ENCODE measurements at places on chromosomes 1 and 21.

DNA sequence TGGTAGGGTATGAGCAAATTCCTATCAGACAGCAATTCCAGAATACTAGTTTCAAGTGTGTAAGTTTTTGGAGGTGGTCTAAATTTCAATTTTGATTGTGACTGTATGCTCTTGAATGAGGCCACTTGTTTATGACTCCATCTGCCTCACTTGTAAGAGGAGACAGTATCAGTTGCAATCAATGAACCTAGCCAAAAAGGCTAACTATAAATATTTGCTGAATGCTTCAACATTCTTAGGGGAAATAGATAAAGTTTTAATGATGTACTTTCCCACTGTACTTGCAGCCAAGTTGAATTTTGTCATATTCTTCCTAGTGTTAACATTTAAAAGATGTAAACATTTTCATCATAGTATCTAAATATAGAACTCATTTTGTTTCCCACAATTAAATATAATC, 32.1 kb upstream of the RWDD3 start:
- DNase-seq, result no peak

- DNase-seq, result no peak
Observed at GRCh38 chr1:227395426-227396028, 77.2 kb upstream of the CDC42BPA start.

DNA sequence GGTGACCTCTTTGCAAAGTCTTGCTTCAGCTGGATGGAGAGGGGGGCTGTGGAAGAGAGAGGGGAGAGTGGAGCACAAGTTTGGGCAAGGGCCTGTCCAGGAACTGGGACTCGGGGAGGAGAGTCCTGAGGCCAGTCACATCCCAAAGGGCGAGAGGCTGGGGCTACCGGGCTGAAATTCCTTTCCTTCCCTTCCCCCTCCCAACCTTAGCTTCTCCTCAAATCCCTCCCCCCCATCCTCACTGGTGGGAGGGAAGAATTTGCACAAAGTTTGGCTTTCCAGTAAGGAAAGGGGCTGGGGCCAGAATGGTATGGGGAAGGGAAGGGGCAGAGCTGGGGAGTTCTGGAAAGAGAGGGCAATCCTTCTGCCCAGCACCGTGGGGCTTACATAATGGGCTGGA, 854 bp downstream of the CNTN2 start:
- no peak for DNase-seq

GRCh38 chr1:109516872-109517271, 7.3 kb upstream of the AMIGO1 start:
- no peak for DNase-seq

DNA sequence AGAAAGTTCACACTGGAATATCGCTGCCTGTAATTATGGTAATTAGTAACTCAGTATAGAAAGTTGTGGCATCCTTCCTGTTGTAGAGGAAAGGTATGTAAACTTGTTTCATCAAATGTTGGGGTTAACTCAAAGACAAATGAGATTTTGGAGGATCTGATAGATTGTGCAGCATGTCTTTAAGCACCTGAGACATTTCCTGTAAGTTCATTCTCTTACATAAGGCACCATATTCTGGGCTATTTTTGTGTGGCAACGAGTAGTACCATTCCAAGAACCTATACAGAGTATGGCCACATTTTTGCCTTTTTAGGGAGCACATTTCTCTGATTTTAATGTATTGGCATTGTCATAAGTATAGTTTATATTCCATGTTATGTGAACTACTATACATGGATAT, 88.8 kb downstream of the CDC14A start:
- no peak for DNase-seq

DNA sequence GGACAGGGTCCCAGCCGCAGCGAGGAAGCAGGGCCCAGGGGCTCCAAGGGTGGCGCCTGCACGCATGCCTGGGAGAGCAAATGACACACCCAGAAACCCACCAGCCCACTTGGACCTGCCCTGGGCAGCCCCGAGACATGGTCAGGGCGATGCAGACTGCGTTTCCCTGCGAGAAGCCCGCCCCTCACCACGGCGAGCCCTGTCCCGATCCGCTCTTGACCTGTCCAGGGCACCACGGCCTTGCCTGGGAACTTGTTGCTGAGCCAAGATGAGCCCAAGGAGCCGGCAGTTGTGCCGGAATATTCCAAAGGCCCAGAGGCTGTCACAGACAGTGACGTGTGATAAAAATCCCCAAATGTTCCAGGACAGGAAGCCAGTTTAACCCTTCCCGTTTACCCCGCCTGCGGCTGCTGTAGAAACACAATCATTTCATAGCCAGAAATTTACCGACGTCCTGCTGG, 78.1 kb downstream of the SIK1 start:
- no peak for DNase-seq

DNA sequence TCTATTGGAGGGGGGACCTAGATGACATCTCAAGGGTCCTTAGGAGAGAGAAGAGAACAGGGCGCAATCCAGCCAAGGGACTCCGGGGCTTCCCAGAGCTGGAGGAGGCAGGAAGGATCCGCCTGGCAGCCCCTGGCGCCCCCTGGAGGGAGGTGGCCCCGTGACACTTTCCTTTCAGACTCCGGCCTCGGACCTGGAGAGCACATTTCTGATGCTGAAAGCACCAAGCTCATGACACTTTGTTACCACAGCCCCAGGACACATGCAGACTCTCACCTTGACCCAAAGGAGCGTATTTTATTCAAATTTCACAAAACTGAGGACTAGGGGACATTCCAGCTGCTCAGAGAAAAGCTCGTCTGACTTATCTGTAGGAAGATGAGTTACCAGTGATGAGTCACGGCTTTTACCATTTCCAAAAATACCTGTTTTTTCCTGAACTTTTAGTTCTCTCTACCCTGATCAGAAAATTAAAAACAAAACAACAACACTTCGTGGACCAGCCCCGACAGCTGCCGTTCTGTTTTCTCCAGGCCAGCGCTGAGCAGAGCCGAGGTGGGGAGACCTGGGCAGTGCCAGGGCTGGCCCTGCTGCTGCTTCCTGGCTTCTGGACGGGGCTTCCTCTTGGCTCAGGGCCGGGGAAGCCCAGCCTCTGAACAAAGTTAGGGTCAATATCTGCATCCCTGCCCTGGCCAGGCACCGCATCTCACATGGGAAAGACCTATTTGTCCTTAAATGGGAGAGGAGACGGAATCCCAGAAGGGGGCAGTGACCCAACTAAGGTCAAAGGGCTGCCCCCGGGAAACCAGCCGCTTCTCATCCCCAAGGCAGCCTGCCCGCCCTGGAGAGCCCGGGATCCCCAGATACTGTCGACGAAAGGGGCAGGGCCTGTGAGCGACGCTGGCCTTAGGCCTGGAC, 21.6 kb upstream of the POFUT2 start:
- DNase-seq, result no peak

GRCh38 chr1:171137580-171137979, 46.9 kb downstream of the FMO3 start:
- DNase-seq, result no peak

DNA sequence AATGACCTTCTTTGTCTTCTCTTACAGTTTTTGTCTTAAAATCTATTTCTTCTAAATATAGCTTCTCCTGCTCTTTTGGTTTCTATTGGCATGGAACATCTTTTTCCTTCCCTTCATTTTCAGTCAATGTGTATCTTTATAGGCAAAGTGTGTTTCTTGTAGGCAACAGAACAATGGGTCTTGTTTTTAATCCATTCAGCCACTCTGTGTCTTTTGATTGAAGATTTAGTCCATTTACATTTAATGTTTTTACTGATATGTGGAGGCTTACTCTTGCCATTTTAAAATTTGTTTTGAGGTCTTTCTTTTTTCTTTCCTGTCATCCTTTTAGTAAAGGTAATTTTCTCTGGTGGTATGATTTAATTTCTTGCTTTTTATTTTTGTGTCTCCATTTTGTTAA, 271.2 kb upstream of the ZP4 start:
- no peak for DNase-seq

- DNase-seq, result no peak
Observed at GRCh38 chr1:3460672-3461131, 6.2 kb downstream of the ARHGEF16 start.

GRCh38 chr1:9201401-9202239, 33.0 kb upstream of the H6PD start:
- DNase-seq, result no peak

GRCh38 chr21:40254540-40255465, 387.6 kb downstream of the PCP4 start:
- DNase-seq, result no peak

- no peak for DNase-seq
Observed at GRCh38 chr1:223140611-223141405, 2.2 kb downstream of the TLR5 start.

- DNase-seq, result no peak
Observed at GRCh38 chr1:14850563-14850962, 252.1 kb downstream of the KAZN start.

DNA sequence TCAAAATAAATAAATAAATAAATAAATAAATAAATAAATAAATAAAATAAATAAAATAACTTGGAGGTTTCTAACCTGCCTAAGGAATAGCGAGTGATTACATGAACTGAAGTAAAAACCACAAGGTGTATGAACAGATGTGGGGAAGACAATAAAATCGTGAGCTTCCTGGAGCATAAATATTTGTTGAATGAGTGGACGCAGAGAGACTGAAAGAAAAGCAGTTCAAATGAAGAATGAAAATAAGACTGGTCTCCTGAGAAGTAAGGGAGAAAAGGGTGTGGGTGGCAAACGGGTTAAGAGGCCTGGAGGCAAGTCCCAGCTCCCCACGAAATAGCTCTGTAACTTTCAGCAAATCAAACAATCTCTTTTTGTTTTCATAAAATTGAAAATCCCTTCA, 33.6 kb downstream of the CHML start:
- no peak for DNase-seq

DNA sequence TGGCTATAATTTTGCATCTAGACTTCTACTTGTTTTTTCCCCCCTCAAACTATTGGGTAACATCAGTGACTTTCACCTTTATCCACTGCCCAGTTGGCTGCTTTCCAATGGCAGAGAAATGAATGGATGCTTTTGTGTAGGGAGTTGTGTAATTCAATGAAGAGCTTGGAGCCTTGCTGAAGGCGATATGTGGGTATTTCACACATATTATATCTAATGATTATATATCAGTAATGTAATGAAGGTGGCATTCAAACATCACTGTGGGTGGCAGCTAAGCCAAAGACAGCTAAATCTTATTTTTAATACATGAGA, 81.2 kb downstream of the TGFB2 start:
- no peak for DNase-seq

GRCh38 chr1:1788136-1788535, 9.9 kb upstream of the NADK start:
- DNase-seq, result no peak

DNA sequence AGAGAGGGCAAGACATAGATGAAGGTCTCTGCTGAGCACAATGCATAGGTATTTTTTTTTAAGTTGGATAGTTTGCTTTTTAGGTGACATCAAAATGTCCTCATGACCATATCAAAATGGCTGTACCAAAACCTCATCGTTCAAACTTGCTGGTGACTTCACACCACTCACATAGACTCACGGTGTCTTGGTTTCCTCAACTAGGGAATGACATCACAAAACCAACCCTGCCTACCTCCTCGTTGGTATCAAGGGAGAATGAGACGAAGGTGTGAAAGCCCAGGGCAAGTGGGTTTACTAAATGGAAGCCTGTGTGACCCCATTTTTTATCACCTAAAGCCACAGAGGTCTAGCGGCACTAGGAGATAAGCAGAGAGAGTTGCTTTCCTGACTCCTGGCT, 1.6 kb downstream of the PIGR start:
- no peak for DNase-seq

DNA sequence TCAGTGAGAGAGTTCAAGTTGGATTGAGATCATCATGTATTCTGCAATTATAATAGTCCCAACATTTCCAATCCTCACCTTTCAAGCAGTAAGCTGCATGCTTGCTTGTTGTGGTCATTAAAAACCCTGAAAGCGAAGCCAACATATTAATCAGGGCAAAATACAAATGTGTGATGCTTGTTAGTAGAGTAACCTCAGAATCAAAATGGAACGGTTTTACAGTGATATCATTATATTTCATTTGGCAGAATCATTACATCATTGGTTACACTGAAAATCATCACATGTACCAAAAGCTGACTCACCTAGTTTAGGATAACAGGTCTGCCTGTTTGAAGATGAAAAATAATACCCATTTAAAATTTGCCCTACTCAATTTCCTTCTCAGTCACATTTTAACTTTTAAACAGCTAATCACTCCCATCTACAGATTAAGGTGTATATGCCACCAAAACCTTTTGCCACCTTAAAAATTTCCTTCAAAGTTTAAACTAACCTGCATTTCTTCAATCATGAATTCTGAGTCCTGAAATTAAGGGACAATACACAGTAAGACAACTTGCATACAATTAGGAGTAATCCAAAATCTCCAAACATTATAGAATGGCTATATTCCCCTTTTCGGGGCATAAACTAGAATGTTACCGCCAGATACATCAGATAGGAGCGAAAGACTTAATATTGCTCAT, 3.5 kb downstream of the GAS5 start:
- DNase-seq, result no peak

- DNase-seq, result no peak
Observed at GRCh38 chr1:6738987-6739676, 37.5 kb upstream of the DNAJC11 start.

GRCh38 chr1:168287237-168287664, 6.6 kb downstream of the TBX19 start:
- no peak for DNase-seq

DNA sequence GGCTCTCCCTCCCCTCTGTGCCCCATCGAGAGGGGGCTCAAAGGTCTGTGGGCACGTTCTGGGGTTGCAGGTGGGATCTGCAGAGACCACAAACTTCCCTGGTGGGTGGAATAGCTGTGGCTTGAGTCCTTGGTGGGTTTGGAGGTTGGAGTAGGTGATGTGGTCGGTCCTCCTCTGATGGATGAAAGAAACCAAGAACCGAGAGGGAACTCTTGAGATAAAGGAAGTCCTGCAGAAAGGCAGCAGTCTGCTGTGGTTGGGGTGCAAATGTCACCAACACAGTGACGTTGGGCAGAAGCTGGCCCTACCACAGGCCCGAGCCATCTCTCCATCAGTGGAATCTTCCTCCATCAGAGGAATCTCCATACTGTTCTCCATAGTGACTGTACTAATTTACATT, 171.8 kb downstream of the FCRL5 start:
- DNase-seq, result no peak

DNA sequence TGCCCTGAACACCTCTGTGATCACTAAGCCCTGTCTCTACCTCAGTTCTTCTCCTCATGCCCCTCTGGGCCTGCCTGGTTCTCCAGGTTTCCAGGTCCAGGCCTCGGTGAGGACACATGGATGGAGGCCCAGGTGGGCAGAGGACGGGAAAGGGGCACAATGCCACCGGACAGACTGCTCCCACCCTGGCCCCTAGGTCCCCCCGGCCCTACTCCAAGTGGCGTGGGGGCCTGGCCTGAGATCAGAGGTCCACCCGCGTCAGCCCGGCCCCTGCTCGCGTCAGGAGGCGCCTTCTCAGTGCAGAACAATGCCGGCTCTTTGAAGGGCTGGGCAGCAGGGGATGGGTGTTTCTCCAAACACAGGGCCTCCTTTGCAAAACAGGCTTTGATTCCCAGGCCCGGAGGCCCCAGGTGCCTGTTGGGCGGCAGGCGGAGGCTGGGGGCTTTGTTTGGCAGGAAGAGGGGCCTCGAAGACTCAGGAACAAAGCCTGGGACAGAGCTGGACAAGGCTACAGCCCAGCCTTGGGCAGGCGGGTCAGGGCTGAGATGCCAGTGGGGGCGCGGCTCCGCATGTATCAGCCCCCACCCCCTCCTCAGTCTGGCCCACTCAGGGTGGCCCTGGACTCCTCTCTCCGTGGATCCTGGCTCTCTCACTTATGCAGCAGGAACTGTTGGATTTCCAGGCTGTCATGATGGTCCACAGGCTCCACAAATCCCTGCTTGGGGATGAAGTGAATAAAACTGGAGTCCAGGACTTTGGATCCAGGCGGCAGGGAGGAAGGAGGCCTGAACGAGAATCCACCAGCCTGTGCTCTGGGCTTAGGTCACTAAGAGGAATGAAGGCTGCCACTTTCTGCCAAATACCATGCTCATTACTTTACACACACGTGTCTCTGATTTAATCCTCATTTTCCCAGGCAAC, 77.4 kb upstream of the SLC2A1 start:
- no peak for DNase-seq
